GM23338 (cell line): ENCODE measurements at places on chromosomes 7 and 10. TPM values are rescaled to one million over a fixed set of nuclear protein-coding genes. Genes with fewer than 3 reads are reported as not detected.

NPY gene
- total RNA-seq: 3.1 TPM in 1 of 2 replicates, not detected in the other

- no peak for DNase-seq
Observed at GRCh38 chr7:115600207-115600606, 430.4 kb downstream of the TFEC start.

DNA sequence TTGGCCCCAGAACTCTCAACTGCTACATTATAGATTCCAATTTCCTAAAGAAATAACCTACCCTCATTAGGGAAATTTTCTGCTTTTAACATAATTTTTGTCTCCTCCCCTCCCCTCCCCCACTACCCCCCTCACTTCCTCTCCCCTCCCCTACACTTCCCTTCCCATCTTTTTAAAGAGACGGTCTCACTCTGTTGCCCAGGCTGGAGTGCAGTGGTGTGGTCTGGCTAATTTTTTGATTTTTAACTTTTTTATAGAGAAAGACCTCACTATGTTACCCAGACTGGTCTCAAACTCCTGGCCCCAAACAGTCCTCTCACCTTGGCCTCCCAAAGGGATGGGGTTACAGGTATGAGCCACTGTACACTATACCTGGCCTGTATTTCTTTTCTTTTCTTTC is 30.5 kb upstream of the C1GALT1 start:
- DNase-seq: no peak

DNA sequence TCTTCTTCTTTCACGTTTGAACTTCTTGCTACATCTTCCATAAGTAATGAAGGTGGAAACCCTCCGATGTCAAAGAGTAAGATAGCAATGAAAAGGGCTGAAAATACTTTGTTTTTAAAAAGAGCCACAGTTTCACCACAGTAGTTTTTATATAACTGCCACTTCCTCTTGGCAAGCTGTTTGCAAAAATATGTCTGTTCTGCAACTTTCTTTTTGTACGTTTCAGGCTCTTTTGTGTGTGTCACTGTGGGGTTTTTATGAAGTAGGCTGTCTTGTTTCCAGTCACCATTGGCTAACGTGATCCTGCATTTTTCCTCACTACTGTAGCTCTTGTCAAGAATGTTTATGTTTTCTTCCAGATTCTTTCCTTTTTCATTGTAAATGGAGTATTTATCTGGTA is 55.6 kb downstream of the SLC16A9 start:
- DNase-seq: no peak

DNA sequence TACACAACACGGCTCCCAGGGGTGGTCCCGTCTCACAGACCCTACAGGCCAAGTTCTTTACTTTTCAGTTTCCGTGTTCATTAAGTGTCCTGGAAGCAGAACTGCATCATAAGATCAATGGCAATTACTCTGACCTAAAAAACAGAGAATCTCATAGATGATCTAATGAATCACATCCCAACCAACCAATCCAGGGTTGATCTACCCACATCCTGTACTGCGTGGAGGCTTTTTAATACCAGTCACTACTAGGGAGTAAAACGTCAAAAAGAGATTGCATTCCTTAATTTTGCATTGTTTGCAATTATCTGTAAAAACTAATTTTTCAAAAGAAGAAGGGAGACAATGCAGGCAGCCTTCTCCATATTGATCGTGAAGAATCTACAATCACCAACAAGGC is 72.6 kb downstream of the PARD3 start:
- DNase-seq: no peak

- no peak for DNase-seq
Observed at GRCh38 chr7:22499044-22499443, 944 bp downstream of the STEAP1B start.

DNA sequence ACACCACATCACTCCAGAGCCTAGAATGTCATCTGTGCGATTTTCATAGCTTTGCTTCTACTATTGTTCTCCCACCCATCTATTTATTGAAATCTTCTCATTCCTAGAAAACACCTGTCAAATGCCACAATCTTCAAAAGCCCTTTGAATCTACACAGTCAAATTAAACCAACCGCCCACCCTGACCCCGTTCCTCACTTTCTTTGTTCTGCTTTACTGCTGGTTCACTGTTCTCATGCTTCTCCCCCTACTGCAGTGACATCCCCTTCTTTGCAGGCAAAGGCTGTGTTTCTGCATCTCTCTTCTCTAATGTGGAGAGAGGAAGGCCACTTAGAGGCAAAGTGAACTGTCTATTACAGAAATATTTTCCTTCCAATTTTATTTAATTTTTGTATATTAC is 152.4 kb upstream of the NEBL start:
- DNase-seq: no peak

AGR2 gene
- not detected in 2 replicates for total RNA-seq

DNA sequence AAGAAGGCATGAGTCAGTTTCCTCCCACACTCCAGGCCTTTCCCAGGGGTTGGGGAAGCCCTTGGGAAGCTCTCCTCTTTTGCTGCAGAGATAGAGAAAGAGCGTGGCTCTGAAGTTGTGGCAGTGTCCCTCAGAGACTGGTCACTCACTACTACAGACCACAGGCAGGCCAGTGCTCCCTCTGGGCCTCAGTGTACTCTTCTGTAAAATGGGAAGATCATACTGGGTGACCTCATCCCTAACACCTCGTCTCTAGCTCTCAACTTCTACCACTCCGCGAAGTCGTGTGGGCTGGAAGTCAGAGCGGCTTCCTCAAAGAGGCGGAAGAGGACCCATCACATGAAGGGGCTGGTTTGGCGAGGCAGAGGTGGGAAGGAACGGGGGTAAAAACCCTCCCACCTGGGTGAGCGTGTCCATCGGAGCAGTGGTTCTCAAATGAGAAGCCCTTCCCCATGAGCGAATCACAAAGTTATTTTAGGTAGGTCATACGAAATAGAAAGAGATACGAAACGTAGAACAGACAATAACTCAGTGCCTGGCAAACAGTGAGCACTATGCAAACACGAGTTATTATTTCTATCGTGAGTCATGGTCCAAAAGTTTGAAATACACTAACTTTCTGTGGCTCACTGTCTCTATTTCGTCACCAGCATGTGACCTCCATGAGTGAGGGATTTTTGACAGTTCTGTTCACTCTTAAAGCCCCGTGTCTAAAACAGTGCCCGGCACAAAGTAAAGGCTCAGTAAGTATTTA is 32.7 kb downstream of the PRKAG2 start:
- no peak for DNase-seq

DNA sequence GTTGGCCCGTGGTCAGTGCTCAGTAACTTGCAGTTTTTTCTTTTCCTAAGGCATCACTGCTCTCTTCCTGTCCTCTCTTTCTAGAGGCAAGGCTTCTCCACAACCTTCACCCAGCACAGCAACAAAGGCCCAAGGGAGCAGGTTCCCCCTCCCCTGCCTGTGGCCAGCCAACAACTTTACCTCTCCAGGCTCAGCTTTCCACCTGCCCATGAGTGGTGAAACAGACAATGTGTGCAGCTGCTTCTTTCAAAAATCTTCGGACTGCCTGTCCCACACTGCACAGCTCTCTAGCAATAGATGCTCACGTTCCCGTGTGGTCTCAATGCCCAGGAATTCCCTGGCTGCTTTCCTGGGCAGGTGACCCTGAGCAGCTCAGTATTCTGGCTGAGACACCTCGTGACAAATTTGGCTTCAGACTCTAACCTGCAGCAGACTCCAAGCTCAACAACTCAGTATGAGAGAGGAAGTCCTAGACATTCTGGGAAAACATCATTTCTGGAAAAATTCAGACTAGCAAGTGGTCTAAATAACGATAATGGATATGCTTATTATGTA is 28.9 kb upstream of the TMEM72 start:
- no peak for DNase-seq
